ENCODE measurements at places on chromosomes 5 and 9.

DNA sequence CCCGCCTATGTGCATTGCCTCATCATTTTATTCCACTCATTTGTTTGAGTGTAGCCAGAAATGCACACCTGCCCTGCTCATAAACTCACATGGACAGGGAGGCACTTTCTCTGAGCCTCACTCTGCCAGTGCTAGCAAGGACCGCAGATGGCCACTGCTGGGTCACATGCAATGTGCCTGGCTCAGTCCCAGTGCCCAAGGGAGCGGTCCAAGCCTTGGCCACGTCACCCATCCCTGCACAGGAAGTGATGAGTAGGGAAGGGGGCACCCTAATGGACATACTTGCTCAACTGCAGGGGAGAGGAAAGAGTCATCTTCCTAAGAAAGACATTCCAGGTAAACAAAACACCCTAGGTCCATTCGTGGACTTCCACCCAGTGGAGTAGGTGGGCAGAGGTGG, 630.9 kb downstream of the IRX1 start:
- no peak for DNase-seq

- DNase-seq: no peak
Observed at GRCh38 chr9:89799766-89800165, 195.0 kb downstream of the GADD45G start.

GRCh38 chr9:129023036-129023907, 4.9 kb downstream of the SH3GLB2 start:
- no peak for DNase-seq

DNA sequence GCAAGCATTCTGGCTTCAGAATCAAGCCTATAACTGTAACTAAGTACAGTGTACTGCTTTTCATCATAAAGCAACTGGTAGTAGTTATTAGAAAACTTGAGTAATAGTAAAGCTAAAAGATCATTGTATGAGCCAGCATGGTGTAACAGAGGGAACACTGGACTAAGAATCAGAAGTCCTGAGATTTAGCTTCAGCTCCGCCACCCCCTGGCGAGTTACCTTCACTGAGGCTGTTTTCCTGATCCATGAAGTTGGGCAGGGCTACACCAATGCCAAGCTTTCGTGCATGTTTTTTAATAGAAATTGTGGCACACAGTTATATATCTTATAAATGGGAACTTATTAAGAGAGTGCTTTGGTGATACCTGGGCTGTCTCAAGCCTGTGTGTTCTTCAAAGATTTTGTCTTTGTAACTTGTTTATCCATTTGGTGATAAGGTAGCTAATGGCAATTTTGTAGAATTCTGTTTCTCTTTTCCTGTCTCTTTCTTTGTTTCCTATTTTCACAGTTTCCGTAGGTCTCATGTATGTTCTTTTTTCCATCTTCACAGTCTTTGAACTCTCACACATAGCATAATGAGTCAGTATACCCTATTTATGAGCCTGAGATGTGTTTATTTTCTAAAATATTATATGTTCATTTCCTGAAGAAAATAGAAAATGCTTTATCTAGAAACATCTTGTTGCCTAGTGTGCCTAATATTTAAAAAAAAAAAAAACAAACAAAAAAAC, 102.3 kb downstream of the GDNF start:
- DNase-seq: no peak

DNA sequence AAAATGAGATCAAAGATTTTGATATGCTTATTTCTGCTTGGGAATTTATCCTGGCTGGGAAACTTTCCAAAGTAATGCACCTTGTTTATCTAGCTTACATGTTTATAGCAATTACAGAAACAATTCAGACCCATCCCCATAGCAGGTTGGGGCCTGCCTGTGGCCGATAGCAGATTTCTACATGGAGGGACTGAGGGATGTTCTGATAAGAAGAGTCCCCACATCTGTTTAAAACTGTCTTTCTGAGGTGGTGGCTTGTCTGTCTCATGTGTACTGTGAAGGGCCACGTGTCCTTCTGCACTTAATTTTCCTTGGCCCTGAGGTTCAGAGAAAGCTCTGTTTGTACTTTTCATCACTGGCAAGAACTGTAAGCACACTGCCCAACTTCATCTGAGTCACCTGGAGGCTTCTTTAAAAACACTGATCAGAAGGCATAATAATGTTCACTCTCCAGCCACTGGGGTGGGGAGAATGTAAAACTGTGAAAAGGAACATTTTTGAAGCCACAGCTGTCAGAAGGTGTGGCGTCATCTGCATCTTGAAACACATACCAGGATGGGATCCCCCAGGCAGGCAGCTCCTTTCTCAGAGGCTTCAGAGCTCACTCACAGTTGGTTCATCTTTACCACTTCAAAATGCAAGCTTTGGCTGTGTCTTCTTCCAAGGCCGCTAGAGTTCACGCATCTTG, 80.3 kb downstream of the MAP1B start:
- DNase-seq: no peak

DNA sequence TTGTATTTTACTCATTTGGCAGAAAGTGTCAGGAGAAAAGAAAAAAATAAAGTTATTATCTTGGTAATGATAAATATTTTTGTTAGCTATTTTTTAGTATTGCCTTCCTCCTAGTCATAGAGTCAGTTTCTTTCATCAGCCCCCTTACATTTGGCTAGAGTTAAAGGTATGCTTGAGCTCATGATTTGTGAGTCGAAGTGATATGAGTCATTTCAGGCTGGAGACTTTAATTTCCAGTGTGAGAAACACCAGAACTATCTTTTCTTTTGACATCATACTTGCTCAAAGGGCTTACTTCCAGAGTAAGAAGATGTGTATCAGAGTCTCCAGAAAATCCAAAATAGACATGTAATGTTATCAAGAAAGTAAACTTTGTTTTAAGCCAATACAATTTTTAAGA, 746.7 kb upstream of the TYRP1 start:
- DNase-seq: no peak

GRCh38 chr5:129098488-129099183, 4.1 kb downstream of the ISOC1 start:
- no peak for DNase-seq

- no peak for DNase-seq
Observed at GRCh38 chr5:173051746-173052145, 4.4 kb upstream of the CREBRF start.

GRCh38 chr5:171692107-171692506, 93.5 kb upstream of the SMIM23 start:
- DNase-seq: no peak

GRCh38 chr9:136808075-136808805, 492 bp downstream of the RABL6 start:
- peak; percentile 42 for DNase-seq

DNA sequence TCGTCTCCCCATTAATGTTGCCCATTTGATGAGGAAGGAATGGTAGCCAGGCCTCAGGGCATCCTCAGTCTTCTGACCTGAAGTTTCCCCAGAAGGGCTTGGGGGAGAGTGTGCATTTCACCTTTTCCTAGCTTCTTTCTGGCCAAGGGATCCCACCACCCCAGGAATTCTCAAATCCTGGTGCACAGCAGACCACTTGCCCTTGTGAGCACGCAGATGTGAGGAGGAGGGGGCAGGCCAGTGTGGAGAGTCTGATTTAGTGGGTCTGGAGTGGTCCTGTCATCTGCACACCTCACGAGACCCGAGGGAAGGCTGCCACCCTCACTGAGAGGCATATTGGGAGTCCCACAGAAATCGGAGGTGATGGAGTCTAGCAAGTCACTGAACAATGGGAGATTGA, 64.3 kb downstream of the CXXC5 start:
- DNase-seq: no peak

DNA sequence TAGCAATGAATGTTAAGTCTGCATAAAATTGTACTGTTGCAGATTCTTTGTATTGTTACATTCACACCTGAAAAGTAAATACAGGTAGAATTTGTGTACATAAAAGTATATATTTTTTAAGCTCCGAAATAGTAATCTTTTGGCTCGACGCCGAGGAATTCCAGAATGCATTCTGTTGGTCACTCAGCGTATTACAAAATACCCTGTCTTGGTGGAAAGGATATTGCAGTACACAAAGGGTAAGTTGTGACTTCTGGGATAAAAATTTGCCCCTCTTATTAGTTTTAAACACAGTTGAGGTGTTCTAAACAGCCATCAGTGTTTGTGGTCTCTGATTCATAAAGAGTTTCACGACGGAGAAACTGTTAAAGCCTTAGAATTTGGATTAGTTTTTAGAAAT, 257.6 kb downstream of the ARHGEF28 start:
- no peak for DNase-seq

DNA sequence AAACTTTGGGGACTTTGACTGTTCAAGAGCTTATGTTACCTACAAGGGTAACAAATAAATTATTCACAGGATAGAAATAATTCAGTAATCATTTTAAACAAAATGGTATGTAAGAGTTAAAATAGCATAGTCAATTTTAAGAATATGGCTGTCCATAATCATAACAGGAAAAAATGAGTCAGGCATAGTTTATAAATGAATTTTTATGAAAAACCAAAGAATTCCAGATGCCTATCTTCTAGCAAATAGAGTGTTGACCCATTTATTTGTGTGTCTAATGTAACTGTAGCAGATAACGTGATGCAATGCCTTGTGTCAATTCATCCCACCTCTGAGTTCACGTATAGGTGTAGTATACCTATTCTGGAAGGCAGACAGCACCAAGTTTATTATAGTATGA, 169.7 kb upstream of the CDH9 start:
- DNase-seq: no peak

- DNase-seq: peak; percentile 56
Observed at GRCh38 chr9:87500491-87501270, 3.0 kb downstream of the DAPK1 start.

GRCh38 chr9:111886983-111887718, 9.5 kb upstream of the UGCG start:
- DNase-seq: no peak

GRCh38 chr9:2299843-2300205, 284.7 kb downstream of the SMARCA2 start:
- no peak for DNase-seq

DNA sequence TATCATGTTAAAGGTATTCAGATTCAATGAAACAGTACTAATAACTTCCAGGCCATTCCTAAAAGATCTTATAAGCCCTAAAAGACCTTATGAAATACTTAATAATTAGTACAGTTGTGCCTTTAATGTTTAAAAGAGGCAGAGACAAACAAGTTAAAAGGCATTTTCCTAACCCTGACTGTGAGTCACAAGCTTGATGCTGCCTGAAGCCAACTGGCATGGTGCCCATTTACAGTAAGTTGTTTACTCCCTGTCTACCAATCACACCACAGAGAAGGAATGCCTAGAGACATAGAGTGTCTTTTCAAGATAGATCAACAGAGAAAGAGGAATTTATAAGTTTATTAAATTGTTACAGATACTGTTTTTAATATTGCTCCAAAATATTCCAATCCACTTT, 47.8 kb downstream of the NR3C1 start:
- DNase-seq: no peak

DNA sequence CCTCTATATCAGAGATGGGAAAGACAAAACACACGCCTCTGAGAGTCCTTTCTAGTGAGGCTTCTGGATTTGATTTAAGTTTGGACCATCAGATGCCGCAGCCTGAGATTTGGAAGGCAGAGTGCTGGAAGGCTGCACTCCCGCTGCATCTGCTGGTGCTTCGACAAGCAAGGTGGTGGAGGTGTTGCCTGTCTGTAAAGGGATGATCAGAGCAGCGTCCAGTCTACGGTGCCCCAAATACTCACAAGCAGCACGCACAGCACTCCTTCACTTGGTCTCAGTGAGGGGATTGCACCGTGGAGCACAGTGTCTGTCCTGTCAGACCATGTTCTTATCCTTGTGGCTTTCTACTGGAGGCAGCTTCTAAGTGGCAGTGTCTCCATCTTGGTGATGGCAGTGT, 221.4 kb downstream of the GADD45G start:
- no peak for DNase-seq

DNA sequence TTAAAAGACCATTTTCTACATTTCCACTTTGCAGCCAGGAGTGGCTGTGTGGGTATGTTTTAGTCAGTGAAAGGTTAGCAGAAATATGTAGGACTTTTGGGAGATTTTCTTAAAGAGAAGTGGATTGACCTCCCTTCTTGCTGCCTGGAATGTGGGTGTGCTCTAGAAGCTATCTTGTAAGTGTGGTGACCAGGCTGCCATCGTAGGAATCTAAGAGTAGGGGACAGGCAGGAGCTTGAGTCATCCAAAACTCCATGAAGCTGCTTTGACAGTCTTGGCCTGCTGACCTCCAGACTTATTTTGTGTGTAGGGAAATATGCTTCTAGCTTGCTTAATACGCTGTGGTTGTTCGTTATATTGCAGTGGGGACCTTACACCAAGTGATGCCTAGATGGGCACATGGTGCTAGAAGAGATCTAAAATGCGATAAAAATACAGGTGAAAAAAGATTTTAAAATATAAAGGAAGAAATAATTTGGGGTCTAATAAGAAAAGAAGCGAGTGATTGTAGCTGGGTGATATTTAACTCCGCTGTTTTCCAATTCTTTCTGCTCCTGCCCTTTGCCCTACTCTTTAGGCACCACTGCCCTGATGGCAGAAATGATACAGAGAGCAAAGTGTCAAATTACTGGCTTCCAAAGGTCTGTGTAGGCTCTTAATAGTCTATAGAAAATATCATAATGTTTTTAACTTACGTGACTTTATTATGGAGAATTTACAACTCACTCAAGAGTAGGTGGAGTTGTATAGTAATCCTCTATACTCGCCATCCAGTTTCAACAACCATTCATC, 298.2 kb upstream of the ZNF608 start:
- DNase-seq: no peak

DNA sequence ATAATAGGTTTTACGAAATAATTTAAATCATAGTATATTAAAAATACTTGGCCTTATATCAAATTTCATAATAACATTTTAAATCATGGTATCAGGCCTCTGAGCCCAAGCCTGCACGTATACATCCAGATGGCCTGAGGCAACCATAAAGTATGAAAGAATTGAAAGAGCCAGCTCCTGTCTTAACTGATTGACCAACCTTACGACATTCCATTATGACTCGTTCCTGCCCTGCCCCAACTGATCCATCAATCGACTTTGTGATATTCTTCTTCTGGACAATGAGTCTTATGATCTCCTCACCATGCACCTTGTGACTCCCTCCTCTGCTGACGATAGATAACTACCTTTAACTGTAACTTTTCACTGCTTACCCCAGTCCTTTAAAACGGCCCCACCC, 545.0 kb downstream of the MTRR start:
- DNase-seq: no peak

DNA sequence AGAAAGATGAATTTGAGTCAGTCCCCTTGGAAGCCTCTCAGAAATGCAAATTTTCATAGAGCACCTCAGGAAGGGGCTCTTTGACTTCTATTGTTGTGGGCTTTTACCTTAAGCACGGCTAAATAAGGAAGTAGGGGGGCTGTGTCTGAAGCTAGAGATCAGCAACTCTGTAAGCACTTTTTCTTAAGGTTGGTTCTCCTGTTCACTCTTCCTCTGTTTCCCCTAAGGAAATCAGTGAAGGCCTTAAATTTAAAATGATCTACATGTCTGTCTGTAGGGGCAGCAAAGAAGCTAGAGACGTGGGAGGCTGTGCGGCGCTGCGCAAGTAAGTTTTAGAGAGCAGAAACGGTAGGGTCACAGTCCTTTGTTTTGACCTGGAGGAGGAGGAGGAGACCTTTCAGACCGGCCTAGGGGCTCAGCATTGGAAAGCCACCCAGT, 1.2 kb upstream of the CDC14B start:
- no peak for DNase-seq

Data from T-helper 2 cell treated with Interferon-gamma antibody and Interleukin-4, amounts not matched to agents 5 μg/mL and 100 μg/mL, for 36 hours (primary cell).